ENCODE measurements at places on chromosomes 11 and 22. TPM values are rescaled to one million over a fixed set of nuclear protein-coding genes. Genes with fewer than 3 reads are reported as not detected.

The SLC35E4 gene
- 42.6 TPM for total RNA-seq

GRCh38 chr11:94623120-94623735 lies 56.1 kb downstream of the PIWIL4 start:
- DNase-seq = peak; percentile 72

DNA sequence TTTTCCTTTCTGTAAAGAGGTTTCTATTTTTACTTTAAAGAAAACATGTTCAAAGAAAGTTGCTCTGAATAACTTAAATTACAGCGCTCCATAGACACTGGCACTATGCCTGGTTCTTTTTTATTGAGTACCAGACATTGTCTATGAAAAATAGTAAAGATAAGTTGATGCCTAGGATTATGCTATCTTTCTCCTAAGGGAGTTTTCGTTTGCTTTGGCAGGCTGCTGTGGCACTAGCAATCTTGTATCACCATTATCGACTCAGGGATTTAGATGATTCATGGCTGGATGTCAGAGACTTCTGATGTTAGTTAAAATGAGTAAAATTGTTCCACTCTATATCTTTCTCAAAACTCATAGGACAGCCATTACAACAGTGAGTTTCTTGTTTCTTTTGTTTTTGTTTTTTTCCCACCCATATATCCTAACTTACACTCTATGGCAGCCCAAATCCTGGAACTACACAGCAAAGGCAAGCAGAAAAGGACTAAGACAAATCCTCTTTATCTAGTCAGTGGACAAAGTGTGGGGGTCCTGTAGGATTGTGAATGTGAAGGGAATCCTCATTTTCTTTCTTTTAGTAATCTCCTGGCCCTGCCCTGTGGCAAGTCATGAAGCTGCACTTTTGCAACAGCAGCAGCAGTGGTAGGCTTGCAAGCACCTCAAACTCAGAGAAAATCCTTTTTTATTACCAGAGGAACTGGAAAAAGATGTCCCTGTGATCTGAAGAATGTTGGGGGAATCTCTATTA lies 20.7 kb downstream of the SLN start:
- no peak for DNase-seq

GRCh38 chr11:32594272-32594671 lies 10.6 kb downstream of the EIF3M start:
- no peak for DNase-seq

DNA sequence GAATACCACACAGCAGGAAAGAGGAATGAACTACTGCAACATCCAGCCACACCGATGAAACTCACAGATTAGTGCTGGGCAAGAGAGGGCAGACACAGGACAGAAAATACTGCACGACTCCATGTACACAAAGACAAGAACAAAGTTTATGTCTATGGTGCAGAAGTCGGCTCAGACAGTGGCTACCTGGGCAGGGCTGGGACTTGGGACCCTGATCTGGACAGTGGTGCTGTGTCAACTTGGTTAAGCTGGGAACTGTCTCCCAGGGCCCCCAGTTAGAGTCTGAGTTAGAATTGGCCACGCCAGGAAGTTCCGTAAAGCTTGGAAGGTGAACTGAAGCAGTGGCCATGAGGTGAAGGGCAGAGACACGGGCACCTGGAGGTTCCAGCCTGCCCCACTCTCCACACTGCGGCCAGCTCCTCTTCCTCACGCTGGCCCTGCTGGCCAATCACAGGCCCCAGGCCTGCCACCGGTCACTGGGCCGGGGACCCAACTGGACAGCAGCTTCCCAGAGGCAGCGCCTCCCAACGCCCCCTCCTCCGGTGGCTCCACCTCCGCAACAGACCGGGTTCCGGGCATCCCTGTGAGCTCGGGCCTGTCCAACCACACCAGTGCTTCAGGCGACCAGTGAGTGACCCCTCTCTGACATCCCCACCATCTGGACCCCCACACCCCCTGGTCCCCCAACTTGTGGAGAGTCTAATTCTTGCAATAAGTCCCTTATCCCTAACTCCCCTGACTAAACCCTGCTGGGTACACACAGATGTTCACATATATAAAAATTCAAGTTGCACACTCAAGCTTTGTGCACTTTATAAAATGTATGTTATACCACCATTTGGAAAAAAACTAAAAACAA lies 93.7 kb downstream of the MICAL3 start:
- no peak for DNase-seq

DNA sequence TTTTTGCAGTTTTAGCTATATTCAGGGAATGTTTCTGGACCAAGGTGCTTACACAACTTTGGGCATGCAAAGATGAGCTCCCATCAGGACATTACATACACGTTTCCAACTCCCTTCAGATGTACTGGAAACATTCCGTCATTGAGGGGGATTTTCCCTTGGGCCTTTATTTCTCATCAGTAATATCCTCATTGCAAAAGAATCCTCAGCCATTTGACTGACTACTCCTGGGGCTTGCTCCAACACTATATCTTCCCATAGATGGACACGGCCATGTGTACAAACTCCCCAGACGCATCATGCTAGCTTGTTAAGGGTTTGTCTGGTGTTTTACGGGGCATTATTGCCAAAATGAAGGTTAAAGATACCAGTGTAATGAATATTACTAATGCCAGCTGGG lies 59.3 kb upstream of the NUP160 start:
- peak; percentile 65 for DNase-seq

The DKK3 gene
- total RNA-seq = 263 TPM

Data from LHCN-M2 (cell line).